ENCODE measurements at places on chromosomes 4 and X.
A peak's percentile ranks its signal among the peaks of the same experiment; 100 is the strongest.

DNA sequence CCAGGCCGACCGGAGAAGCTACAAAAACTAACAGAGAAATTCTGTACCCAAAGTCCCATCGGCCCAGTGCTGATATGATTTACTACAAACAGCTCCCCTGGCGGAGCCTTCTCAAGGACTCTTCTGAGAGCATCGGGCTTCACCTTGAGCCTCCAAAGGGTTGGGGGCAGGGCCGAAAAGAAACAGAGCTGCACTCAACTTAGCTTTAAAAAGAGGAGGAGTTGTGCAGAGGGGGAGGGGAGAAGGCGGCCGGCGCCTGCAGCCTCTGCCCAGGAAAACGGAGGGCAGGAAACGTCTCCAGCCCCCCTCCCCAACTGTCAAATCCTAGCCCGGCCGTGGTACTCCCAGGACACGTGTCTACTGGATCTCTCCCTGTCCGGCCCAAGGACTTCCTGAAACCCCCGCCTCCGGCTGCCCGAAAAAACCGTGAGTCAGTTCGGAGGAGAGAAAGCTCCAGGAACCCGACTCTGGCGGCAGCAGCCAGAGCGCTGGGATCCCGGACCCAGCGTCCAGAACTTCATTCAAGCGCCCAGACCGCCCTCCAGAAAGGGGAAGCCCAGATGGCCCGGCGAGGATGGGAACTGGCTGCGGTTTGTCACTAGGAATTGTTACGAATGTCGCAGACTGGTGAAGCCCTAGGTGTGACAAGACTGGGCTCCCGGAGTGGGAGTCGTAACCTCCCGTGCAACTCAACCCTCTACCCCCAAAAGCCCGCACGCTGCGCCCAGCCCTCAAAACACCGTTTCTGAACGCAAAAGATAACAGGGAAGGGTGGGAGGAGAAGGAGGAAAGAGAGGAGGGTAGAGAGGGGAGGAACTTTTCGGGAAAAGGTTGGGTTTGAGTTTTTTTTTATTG lies 973 bp downstream of the ADAMTS3 start:
- DNase-seq: no peak

- no peak for DNase-seq
These were observed 35.5 kb upstream of the SORBS2 start for GRCh38 chr4:185847352-185848097.

DNA sequence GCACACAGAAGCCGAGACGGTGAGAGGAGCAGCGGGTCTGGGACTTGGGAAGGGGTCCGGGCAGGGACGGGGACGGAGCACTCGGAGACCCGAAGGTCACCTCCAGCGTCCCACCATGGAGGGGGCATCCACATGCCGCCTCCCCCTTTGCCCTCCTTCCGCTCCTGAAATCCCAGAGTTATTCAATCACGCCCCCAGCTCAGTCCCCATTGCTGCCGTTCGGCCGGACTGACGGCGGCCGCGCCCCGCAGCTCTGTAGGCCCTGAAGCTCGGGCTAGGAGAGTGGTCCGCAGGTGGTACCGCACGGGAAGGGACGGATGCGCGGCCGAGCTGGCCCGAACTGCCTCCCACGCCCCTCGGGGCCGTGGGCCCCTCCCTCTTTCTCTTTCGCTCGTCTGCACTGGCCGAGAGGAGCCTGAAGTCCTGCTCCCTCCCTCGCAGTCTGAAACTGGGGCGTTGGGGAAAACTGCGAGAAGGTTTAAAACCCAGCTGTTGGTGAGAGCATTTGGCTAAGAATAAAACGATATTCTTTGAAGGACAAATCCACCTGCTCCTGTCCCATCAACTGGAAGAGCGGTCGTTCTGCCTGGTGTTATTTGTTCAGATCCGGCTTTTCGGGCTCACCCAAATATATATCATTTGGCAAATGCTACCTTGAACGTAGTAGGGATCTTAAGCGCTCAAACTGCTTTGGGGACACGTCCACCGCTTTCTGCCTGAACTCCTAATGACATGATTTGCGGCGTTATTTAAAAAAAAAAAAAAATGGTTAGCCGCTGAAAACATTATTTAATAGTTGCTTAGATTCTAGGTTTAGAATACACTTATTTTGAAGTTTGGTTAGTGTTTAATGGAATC lies 719 bp downstream of the USO1 start:
- DNase-seq: peak; percentile 24

- no peak for DNase-seq
These were observed 1176.7 kb downstream of the NLGN4X start for GRCh38 chrX:5051831-5052491.

GRCh38 chr4:137738375-137738990 lies 206.2 kb upstream of the PCDH18 start:
- no peak for DNase-seq

DNA sequence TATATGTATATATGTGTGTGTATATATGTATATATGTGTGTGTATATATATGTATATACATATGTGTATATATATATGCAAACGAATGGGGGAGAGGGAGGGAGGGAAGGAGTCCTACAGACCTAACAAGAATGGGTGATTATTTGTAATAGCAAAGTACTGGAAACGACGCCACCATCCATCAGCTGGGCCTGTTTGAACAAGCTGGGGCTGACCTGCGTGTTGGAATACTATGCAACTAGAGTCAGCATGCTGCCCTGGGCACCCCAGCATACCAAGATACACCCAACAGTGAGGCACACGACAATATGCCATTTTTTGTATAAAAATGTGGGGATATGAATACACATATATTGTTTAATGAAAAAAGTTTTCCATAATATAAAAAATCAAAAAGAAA lies 21.6 kb upstream of the CCNQ start:
- DNase-seq: no peak

DNA sequence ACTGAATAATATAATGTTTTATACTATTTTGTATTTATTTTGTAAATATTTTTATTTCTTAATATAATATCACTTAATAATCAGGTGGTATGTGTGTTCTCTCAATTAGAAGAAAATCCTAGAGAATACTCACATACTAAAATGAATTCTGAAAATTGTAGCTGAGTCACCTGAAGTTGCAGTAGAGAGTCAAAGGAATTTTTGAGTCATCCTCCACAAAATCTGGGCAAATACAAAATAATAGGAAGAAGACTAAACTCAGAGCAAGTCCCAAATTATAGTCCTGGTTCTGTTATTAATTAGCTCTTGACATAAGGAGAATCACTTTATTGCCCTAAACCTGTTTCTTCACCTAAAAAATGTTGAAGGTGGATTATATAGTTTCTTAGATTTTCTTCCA lies 57.8 kb downstream of the SPATA4 start:
- no peak for DNase-seq

GRCh38 chr4:53956053-53956452 lies 108.4 kb downstream of the CHIC2 start:
- no peak for DNase-seq

GRCh38 chr4:104818579-104818978 lies 323.9 kb upstream of the CXXC4 start:
- no peak for DNase-seq

- no peak for DNase-seq
These were observed 39.3 kb upstream of the MXD4 start for GRCh38 chr4:2301225-2301642.

DNA sequence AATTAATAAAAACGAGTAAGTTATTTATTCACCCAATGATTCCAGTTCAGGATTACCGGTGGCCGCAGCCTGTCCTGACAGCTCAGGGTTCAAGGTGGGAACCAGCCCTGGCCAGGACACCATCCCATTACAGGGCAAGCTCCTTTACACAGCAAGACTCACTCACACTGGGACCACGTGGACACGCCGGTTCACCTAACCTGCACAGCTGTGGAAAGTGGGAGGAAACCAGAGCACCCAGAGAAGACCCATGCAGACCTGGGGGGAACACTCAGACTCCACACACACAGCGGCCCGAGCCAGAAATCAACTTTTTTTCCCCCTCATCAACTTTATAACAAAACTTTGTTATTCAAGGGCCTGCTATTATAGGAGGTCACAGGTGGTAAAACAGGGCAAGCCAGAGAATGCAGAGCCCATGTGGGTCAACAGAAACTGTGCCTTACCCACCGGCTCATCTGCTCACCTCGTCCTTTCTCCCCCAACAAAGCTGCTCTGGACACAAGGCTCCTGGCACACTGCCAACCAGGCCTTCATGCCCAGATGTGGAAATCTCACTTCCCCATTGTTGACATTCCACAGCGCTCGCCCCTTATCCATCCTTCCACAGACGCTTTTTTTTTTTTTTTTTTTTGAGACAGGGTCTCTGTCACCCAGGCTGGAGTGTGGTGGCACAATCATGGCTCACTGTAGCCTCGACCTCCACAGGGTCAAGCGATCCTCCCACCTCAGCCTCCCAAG lies 8.0 kb upstream of the ODAPH start:
- no peak for DNase-seq

DNA sequence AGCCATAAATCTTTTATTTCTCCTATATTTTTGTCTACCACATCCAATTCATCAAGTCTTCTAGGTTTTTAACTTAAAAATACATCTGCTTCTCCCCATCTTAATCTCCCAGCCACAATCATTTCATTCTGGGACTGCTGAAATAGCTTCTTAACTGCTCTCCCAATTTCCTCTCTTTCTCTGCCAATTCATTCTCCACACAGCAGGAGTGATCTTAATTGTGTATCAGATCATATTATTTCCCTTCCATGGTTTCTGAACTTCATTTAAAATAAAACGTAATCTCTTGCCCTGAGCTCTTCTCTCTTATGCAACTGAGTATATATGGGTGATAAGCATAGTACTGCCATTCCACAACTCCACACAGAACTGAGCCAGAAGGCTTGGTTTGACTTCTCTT lies 69.4 kb downstream of the IQCM start:
- DNase-seq: no peak

Measured in stimulated activated CD4-positive, alpha-beta T cell treated with anti-CD3 and anti-CD28 coated beads, Interleukin-2, amount 100 ng/mL, for 4 hours (primary cell).